ENCODE measurements at places on chromosomes 7 and 10.

DNA sequence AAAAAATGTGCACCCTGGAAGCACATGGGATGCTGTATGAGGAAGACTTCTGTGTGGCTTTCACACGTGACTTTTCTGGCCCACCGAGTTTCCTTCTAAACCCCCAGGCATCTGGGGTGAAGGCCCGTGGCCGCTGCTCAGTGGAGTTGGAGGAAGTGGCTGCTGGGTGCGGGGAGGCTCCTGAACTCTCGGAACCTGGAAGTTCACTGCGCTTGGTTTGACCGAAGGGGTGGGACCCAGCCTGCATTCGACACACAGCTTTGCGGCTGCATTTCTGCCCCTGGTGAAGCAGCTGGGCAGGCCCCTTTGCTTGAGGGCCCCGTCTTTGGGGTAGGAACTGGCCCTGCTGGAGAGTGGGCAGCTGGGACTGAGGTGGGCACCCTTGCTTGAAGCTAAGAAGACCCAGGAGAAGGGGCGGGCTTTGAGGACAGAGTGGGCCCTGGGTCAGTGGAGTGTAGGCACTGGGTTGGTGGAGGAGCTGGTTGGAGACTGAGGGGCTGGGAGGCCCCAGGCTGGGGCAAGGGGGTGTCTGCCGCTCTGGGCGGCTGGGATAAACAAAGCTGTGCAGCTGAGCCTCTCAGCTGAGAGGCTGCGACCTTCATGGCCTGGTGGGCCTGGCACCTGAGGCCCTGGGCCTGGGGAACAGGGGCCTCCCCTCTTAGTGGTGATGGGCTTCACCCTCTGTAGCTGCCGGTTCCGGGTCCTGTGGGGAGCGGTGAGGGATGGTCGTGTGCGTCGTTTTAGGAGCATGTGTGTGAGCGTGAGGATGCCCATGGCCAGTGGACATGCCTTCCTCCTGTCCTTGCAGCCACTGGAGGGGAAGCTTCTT lies 78.0 kb downstream of the INPP5A start:
- no peak for DNase-seq

- no peak for DNase-seq
Observed at GRCh38 chr7:29957521-29958310, 31.9 kb downstream of the SCRN1 start.

- no peak for DNase-seq
Observed at GRCh38 chr7:121515630-121516401, 119.7 kb upstream of the FAM3C start.

DNA sequence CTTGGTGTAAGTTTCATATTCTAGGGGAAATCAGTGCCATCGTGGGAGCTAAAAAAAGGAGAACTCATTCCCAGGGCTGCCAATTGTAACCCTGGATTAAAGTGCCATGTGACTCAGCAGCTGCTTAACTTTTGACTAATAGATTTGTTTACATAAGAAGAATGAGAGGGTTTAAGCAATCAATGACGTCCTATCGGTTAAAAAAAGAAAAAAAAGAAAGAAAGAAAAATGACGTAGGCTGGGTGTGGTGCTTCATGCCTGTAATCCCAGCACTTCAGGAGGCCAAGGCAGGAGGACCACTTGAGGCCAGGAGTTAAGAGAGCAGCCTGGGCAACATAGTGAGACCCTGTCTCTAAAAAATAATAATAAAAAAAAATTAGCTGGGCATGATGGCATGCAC lies 116.2 kb upstream of the AFAP1L2 start:
- DNase-seq = peak; percentile 76

DNA sequence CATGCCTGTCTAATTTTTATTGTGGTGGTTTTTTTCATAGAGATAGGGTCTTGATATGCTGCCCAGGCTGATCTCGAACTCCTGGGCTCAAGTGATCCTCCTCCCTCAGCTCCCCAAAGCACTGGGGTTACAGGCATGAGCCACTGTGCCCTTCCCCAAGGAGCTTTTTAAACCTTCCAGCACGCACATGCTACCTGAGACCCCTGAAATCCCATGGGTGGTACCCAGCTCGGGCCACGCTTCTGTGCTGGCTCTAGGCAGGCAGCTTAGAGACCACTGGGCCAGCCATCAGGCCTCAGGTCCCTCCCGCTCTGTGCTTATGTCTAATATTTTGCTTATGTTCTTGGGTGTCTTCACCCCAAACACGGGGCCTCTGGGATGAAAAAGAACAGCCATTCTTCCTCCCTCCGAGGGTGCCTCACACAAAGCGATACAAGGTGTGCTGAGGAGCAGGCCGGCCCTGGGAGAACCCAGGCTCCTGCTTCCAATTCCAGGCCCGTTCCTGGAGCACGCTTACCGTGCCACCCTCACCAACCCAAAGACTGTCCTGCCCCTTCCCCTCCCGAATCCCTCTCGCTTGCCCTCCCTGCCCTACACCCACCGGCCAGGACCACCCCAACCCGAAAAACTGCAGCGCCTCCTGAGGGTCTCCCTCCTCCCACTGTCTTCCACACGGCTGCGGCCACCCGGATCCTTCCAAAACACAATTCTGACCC lies 10.9 kb downstream of the SPOCK2 start:
- no peak for DNase-seq

GRCh38 chr7:50181081-50181480 lies 88.0 kb upstream of the ZPBP start:
- DNase-seq = peak; percentile 46

DNA sequence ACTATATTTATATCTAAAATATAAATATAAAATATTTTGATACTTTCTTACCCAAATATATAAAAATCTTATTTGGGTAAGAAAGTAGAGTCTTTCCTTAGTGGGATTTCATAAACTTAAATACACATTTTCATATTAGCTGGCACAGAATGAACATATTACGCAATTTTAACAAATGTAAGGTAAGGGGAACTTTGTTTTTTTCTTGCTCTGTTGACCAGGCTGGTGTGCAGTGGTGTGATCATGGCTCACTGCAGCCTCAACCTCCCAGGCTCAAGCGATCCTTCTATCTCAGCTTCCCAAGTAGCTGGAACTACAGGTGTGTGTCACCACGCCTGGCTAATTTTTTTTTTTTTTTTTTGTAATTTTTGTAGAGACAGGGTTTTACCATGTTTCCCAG lies 18.3 kb downstream of the CYP26A1 start:
- no peak for DNase-seq

GRCh38 chr7:138980563-138981291 lies 462 bp downstream of the KIAA1549 start:
- DNase-seq = no peak

GRCh38 chr7:17013204-17013603 lies 131.4 kb upstream of the AGR3 start:
- peak; percentile 41 for DNase-seq

- no peak for DNase-seq
Observed at GRCh38 chr7:117068511-117069145, 115.3 kb downstream of the ST7 start.

GRCh38 chr7:132255115-132255797 lies 321.0 kb downstream of the PLXNA4 start:
- no peak for DNase-seq

DNA sequence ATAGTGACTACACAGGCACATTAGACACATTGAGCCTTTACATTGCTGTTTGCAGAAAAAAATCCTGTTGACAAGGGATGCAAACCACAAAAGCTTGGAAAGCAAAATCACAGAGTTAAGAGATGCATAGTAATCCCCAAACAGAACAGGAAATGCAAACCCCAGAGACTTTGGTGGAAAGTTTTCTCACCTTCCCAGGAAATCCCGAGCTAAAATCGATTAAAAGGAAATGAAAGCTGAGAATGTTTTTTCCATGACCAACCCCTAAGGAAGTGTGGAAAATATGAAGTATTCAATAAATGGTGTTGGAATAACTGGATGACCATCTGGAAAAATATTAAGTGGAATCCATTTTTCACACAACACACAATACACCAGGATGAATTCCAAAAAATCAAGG lies 598.7 kb downstream of the GRID1 start:
- no peak for DNase-seq

DNA sequence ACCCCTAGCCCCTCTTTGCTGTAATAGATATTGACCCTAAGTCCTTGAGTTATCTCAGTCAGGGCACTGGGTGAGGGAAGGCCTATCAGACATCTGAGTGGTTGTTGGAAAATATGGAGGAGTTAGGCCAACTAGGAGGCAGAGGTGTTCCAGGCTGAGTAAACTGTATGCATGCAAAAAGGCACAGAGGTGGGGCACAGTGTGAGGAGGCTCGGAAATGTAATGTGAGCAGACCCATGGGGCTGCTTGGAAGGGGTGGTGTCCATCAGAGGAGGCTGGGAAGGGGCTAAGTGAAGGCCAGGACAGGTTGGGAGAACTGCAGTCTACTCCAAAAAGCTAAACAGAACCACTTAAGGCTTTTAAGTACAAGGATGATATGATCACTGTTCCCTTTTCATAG lies 323.2 kb upstream of the BMPER start:
- no peak for DNase-seq

GRCh38 chr7:7190142-7190541 lies 7.8 kb downstream of the C1GALT1 start:
- DNase-seq = no peak

GRCh38 chr7:102152672-102153598 lies 133.7 kb upstream of the SH2B2 start:
- no peak for DNase-seq

DNA sequence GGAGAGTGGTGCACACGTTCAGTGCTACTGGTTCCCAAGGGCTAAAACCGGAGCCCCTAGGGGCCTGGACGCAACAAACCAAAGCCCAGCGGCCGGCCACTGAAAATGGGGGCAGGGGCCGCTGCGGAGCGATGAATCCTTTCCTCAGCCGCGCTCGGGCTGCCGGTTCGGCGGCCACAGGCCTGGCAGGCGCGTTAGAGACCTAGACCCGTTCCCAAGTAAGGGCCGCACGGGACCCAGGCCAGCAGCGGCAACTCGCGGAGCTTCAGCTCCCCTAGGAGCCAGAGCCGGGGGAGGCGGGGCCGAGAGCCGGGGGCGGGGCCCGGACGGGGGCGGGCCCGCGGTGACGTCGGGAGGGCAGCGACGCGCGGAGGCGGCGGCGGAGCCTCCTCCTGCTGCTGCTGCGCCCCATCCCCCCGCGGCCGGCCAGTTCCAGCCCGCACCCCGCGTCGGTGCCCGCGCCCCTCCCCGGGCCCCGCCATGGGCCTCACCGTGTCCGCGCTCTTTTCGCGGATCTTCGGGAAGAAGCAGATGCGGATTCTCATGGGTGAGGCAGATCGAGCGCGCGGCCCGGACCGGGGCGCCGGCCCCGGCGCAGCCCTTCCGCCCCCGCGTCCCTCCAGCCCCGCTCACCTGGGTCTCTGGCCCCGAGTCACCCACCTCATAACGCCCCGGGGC lies at the start of gene ARF5:
ARF5 (plus strand) TSS at position 393 of the 678 bp plus-strand sequence; CDS start at position 481, 88 bp downstream.
- peak; percentile 97 for DNase-seq

- DNase-seq = no peak
Observed at GRCh38 chr7:33300131-33300530, 170.8 kb downstream of the BBS9 start.

DNA sequence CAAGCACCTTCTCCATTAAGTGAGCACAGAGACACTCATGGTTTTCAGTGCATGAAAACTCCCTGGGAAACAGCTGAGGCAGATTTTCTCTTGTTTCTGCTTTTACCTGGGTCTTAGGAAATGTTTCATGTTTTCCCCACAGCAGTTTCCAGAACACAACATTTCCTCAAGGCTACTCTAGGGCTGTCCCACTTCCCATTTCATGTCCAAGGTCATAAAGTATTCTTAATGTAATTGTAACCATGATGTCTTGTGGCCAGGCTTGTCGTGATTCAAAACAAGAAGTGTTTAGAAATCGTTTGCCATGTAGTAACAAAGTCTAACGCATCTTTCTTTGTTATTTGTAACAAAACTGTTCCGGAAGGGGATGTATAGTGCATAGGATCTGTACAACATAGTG lies 83.8 kb upstream of the NRP1 start:
- peak; percentile 54 for DNase-seq

DNA sequence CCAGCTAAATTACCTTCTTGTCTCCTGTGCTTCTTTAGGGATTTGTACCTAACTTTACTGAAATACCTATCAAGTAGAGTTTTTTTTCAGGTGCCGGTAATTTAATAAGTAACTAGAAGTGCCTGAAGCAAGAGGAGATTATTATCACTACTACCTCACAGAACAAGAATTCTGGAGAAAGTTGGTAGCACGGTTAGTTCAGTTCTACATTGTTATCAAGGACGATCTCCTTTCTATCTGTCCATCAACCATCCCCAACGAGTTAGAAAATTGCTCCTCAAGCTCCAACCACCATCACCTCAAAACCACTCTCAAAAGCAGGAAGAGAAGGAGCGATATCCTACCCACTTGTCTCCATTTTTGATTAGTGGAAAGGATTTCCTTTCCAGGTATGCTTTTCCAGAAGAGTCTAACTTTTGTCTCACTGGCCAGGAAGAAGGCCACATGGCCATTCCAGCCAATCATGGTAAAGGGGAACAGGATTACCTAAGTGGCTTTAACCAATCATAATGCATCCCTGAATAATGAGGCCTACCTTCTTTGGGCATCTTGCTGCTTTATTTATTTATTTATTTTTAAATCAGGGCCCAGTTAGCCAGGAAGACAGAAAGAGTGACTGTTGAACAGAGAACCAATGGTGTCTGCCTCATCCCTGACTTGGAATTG lies 265.2 kb downstream of the SNX13 start:
- DNase-seq = no peak

DNA sequence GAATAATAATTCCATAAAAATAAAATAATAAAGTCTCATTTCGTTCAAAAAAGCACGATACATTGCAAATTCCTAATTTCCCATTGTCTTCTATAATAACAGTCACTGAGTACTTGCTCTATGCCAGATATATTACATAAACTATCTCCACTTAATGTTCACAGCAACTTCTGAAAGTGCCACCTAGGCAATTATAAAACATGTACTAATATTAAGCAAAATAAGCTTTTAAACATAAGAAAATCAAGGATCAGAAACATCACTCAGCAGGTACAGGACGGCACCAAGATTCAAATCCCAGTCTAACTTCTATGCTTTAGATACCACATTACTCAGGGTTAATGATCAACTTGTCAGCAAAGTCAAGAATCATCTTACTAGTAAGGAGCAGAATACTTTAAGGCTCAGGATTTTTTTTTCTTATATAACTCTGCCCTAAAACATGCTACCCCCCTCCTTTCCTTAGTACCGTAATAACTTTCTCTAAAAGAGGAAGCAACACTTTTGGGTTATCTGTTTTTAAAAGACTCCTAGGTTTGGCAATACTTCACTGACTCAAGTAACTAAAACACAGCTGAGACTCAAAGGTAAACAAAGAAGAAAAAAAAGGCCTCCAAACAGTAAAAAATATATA lies 51.3 kb downstream of the USP6NL start:
- DNase-seq = peak; percentile 52

DNA sequence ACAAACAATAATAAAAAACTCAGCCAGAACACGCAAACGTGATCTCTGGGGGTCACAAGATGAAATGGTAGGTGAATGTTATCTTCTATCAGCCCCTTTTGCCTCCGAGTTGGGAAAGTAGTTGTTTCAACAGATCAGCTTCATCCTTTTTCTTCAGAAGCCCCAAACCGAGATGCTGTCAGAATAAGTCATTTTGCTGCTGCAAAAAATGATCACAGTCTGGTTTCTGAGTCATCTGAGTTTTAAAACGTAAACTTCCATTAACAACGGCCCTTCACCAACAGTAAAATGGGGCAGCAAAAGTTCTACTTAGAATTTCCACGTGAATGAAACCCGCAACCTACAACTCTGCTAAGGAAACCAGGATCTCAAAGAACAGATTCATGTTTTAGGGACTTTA lies 44.9 kb downstream of the JCAD start:
- no peak for DNase-seq

GRCh38 chr10:62626817-62627216 lies 177.7 kb upstream of the ADO start:
- DNase-seq = no peak
